ENCODE measurements at places on chromosomes 4 and X. TPM values are rescaled to one million over a fixed set of nuclear protein-coding genes. Genes with fewer than 3 reads are reported as not detected.

SCD5 gene
- 15.5 TPM for total RNA-seq

DNA sequence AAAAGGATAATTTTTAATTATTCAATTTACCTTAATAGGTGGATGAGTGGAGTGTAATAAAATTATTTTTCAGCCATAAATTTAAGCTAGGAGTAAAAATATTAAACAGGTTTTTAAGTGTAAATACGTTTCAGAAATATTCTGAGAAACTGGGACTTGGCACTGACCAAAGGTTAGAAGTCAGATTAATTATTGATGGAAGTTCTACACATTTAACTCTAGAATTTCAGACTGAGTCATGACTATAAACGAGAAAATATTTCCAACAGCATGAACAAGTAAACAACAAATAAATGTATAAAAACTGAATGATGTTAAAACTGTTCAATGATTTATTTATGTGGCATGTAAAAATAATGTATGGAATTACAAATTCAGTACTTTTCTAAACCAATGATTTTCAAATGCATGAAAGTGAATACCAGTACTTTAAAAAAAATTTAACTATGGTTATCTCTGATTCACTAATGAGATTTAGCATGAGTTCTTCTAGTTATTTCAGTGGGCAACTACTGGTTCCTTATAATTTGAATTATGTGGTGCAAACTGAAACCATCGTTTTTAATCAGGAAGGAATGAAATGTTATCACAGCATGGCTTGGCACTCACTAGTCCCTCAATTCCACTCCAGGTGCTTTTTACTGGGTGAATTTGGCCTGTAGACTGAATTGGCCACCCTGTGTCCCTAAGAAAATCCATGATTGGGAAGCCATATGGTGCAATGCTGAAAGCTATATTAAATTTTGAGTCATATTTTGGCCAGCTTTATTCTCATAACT is 244.2 kb downstream of the FSTL5 start:
- DNase-seq: peak; percentile 25

PCDH19 gene
- total RNA-seq: 3.5 TPM

DNA sequence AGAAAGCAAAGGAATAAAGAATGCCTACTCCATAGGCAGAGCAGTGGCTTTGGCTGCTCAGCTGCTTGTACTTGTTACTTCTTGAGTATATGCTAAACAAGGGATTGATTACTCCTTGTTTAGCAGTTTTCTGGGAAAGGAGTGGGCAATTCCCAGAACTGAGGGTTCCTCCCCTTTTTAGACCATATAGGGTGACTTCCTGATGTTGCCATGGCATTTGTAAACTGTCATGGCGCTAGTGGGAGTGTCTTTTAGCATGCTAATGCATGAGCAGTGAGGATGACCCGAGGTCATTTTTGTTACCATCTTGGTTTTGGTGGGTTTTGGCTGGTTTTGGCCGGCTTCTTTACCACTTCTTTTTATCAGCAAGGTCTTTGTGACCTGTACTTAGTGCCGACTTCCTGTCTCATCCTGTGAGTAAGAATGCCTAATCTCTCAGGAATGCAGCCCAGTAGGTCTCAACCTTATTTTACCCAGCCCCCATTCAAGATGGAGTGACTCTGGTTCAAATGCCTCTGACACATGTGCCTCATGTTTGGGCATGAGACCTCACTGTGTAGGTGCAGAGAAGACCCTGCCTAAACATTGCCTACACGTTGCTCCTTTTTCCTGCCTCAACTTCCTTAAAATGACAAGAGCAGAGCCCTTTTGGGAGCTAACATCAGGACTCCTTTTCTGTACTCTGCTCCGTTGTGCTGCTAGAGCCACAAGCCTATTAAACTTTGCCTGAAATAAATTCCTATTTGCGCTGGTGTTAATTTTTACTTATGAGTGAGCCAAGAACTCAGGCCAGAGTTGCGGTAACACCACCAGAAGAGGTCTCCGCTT is 21.0 kb upstream of the UBA6 start:
- DNase-seq: no peak

DNA sequence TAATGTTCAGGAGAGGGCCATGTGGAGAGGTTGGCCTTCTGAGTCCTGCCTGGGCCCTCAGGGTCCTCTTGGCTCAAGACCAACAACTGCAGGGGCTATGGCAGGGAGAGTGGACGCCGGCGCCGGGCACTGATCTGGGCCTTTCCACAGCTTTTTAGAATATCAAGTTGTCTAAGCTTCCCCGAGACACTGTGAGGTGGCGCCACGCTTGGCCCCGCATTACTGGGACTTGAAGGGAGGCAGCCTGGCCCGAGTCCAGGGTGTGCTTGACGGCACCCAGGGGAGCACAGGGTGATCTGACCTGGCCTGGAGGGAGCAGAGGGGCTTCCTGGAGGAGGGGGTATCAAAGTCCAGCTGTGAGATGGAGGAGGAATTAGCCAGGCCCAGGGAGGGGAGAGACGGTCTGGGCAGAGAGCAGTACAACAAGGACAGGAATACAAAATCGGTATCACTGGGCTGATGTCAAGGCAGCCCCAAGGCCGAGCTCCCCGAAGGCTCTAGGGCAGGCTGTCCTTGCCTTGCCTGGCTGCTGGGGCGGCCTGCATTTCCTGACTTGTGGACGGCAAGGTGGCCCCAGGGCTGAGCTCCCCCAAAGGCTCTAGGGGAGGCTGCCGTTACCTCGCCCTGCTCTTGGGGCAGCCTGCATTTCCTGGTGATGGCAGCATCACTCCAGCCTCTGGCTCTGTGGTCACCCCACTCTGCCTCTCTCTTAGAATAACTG is 28.1 kb downstream of the ABLIM2 start:
- no peak for DNase-seq

GRCh38 chrX:37887347-37887746 is 40.0 kb upstream of the DYNLT3 start:
- no peak for DNase-seq

CXorf65 gene
- not detected for total RNA-seq

PASD1 gene
- total RNA-seq: not detected

ARHGAP36 gene
- 31.8 TPM for total RNA-seq

DNA sequence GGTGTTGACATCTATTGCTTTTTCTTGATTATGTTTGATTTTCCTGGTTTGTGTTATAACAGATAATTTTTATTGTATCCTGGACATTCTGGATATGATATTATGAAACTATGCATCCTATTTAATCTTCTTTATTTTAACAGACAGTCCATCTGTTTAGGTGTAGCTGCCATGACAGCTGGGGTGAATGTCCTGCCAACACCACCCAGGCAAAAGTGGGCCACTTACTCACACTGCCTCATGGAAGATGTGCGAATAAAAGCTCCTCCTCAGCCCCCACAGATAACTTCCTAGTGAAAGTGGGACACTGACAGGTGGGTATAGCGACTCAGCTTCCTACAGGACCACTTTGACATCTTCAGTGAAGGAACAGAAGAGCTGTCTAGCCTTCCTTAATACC is 18.4 kb upstream of the CNKSR2 start:
- DNase-seq: no peak

EOLA2 gene
- total RNA-seq: 15.0 TPM

SRPX2 gene
- 11.2 TPM for total RNA-seq

GAGE12H gene
- not detected for total RNA-seq

- no peak for DNase-seq
Observed at GRCh38 chr4:48032721-48033120, 16.1 kb downstream of the NIPAL1 start.
